Neural crest cell (in vitro differentiated cells): ENCODE measurements at places on chromosomes 2 and 18.

DNA sequence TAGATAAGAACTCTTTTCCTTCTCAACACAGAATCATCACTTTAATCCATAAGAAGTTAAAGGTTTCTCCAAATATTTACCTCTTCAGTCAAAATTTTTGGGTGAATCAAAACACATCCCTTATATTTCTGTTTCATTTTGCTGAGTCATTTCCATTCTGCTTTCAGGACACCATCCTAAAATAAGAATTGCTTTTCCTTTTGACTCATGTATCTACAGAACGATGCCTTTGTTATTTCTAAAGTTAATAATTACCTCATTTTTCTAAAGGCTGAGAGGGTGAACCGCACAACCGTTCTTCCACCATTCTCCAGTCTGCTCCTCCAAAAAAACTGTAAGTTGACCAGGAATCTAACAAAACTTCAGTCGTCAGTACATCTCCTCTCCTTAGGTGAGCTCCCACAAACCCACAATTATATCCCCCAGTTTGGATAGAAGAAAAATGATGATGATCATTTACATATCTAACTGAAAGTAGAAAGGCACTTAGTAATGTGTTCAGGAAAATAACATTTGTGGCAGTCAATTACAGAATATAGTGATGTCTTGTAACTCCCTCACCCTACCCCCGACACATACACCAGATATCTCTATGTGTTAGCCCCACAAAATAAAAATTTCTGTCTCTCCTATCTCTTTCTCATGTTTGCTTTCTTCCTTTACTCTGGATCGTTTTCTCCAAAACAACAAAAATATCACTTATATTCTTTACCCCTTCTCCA, 162.5 kb downstream of the RAD51AP2 start:
- DNase-seq: no peak

GRCh38 chr2:223469270-223470046, 132.7 kb downstream of the SCG2 start:
- no peak for DNase-seq

DNA sequence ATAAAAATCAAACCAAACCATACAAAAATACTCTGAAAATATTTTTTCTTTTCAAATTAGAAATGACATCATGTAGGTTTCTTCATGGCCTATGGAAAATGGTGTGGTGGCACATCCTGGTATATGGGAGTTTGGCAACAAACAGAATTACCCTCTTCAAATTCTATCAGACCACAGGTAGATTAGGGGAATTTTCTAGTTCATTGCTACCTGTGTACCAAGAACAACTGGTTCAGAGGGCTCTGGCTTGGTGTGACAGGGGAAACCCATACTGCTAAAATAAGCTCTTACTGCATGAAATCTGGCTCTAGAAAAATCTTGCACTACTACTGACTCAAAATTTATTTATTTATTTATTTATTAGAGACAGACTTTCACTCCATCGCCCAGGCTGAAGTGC, 63.4 kb upstream of the PELI1 start:
- DNase-seq: no peak

GRCh38 chr2:8004250-8004681, 677.6 kb upstream of the ID2 start:
- DNase-seq: no peak

DNA sequence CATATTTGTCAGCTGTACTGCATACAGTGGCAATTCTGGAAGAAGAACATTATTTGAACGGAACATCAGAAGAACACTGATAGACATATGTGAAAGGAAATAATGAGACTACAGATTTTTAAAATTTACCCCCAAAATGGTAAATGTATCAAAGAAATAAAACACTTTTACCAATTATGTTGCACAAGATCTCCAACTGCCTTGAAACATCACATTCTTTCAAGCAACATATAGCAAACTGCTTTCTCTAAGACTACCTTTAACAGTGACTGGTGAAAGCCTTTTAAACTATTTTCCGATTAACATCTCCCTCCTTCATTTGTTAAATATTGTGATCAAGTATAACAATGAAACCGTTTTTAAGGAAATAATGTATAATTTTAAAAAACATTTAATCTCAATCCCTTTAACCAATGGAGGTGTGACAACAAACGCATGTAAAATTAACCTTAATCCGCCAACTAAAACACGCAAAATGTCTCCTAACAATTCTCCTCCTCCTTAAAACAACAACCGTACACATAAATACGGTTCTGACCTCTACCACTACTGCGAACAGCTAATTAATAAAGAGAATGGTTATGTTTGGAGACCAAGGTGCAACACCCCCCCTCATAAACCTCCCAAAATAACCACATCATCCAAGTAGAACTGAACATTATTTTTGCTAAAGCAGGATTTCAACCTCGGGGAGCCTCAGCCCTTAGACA, 2.4 kb downstream of the FBXO11 start:
- no peak for DNase-seq

DNA sequence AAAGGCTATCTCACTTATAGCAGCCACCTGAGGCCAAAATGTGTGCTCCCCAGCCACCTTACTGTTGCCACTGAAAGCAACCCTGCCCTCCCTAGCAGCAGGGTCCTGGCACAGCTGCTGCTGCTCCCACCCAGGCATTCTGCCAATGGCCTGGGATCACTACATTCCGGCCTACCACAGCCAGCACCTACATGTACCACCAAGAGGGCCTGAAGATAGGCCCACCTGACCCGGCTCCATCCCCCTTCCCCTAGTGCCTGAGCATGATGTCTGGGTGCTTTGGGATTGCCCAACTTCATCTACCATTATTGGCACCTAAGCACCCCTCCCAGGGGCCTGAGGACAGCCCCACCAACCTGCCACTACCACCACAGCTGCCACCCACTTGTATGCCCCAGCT, 34.6 kb upstream of the PAX3 start:
- DNase-seq: no peak

DNA sequence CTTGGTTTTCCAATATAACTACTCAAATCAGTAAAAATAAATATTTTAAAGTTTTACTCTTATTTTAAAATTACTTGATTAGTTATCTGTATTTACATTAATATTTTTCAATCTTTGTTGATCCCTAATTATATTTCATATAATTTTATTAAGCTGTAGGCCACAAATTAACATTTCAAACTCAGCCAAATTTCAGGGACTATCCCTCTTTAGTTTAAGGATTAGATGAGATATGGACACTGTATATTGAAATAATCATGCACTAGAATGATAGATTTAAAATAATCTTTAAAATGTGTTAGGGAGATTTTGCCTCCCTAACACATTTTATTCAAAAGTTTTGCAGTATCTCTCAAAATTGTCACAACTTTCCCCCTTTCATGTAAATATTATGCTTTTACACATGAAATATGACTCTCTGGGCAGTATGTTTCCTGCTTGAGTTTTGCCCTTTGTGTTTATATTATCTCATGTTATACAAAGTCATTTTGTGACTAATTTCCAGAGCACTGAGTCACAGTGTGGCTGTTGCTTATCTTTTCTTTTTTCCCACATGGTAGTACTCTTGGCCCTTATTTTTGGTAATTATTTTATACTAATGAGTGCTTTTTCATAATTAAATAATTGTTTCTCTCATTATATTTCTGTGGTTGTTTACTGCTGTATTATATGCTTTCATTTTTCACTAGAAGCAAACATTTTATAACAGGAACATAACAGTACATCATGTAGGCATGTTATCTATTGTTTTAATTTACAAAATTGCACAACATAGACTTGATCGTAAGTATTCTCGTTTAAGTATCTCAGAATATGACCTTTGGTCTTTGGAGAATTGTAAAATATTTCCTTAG, 1.2 kb downstream of the TFPI start:
- no peak for DNase-seq

- DNase-seq: no peak
These were observed 135.0 kb downstream of the SMAD7 start for GRCh38 chr18:48815581-48816324.

DNA sequence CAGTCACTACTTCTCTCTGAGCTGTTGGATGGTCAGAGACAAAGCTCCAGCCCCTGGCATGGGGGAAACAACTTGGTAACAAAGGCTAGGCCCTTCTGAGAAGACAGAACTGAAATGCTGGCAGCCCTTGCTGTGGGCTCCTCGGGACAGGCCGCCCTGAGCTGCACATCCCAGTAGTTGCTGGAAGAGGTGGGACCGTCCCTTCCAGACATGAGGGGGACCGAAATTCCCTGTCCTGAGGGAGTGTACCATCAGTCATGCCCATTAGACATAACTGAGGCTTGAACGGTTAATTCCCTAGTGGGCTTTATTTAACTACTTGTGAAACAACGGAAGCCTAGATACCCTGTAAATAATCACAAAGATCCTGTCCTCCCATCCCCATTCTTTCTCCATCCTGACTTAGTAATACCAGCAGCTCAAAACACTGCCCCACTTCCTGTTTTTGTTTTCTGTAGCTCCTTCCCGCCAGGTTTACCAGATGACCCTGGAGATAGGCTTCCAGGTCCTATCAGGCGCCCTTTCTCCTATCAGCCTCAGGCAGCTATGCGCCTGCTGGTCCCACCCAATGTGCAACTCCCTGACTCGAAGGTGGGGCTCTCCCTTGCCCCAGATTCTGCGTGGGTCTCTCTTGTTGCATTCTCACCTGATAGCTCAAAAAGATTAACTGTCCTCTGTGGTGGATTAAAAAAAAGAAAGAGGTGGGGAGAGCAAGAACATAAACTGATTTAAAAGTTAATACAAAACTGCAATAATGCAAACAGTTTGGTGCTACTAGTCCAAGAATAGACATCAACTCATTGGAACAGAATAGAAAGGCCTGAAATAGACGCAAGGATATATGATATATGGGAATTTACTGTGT, 37.0 kb upstream of the NT5DC4 start:
- DNase-seq: no peak

GRCh38 chr2:7517088-7517487, 599.9 kb downstream of the RNF144A start:
- DNase-seq: no peak

DNA sequence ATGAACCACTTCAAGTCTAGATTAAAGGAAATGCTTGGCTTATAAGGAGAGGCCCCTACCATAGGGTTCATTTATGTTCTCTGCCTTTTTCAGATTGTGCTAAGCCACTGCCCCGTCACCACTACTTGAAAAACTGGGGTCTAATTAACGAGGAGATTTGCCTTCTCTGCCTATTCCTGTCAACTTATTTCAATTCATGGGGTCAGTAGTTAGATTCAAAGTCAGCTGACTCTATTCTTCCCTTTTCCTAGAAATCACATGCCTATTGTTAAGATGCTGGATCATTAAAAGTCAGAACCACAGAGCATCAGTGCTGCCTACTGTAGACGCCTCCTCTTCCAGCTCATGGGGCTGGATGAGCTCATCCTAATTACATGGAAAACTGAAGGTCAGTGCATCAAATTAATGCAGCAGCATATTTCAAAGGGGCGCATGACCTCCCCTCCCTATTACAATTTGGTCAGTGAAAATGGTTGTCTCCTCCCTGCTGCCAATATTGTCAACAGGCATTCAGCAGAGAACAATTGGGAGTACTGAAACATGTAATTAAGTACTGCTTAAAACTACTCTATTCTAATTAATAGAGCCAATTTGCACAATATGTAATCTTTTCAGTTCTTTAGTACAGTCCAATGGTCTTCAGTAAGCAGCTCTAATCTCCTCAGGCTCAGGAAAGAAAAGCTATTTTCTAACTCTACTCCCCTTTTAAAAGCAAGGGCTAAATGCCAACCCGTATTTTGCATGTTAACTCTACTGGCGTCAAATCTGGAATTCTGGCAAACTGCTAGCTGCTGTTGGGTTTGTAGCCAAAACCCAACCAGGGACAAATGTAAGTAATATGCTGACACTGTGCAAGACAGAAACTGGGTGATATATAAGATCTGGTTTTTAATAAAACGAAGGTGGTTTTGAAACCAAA, 117.4 kb upstream of the ITGB6 start:
- DNase-seq: no peak

GRCh38 chr18:3500016-3500415, 50.0 kb downstream of the TGIF1 start:
- no peak for DNase-seq

DNA sequence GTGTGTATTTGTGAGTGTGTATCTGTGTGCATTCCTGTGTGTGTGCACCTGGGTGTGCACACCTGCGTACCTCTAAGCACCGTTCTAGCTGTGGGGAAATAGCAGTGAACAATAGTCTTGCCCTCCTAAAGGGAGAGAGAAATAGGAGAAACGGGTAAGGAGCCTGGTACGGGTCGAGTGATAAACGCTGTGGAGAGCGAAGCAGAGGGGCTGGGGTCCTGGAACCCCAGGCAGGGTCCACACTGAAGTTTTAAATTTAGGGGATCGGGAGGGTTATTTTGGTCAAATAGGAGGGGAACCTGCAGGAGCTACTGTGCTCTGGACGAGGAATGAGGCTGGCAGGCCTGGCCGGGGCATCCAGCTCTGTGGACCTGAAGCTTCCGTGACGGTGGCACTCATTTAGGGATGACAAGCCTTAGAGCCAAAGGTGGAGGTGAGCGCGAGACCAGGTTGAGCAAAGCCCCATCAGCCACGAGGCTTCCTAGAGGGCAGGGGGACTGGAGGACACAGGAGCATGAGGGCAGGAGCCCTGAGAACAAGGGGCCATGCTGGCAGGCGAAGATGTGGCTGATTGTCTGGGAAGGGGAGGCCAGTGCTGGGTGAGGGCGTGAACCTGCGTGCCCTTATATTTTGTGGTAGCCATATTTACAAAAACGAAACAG, 188.0 kb downstream of the RTP5 start:
- no peak for DNase-seq

GRCh38 chr2:11540148-11540995, 6.5 kb downstream of the GREB1 start:
- no peak for DNase-seq

DNA sequence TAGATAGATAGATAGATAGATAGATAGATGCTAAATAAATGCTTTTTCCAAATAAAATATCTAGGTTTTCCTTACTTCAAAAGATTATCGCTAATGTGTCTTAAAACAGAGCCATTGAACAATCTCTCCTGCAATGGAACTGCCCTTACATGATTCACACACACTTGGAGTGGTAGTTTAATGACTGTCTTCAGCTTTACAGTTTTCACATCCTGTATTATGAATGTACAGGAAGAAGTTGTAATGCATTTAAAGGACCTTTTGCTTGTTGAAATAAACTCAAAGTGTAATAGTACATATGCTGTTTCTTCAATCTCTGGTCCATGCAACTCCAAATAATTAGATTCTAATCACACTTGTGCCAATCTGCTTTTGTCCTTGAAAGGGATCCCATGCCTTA, 797.6 kb upstream of the CDH2 start:
- no peak for DNase-seq

- DNase-seq: no peak
These were observed 120.7 kb downstream of the ATAD2B start for GRCh38 chr2:23806201-23806600.

DNA sequence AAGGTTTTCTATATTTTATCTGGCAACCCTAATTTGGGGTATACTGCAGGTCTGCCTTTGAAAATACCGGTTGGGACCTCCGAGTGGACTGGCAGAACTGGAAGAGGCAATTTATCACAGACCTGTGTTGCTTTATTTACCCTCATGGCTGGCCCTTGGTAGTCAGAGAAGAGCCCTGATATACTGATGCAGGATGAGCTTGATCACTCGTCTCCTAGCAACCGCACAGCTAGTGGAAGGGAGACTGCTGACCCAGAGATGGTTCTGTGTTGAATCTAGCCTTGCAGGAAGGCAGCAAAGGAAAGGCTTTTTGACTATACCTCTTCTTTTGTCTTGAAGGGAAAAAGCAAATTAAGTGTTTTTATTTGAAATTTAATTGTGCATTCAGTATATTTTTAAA, 154.7 kb downstream of the EML6 start:
- DNase-seq: no peak
